ENCODE measurements at places on chromosomes 12 and 14.

DNA sequence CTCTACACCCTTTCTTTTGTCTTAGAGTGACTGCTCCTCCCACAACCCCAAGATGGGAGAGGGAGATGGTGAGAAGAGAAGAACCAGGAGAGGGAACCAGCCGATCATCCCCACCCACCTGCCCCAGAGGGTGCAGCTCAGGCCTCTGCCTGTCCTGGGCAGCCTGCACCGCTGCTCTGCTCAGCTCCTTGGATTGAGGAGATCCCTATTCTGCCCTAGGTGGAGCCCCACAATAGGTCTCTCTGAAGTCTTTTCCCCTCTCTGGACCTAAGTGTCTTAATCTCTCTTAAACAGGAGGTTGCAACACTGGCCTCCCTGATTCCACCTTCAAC, 2.2 kb downstream of the ANKRD33 start:
- DNase-seq, result no peak

DNA sequence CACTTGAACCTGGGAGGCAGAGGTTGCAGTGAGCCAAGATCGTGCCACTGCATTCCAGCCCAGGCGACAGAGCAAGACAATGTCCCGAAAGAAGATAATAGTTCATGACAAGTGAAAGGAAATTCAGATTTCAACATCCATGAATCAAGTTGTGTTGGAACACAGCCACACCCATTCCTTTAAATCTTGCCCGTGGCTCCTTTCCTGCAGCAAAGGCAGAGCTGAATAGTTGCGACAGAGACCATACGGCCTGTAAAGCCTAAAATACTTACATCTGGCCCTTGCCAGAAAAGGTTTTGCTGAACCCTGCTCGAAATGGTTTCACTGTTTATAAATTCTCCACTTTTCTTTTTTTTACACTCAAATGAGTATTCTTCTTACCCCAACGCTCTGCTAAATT, 17.7 kb upstream of the ITPK1 start:
- no peak for DNase-seq

DNA sequence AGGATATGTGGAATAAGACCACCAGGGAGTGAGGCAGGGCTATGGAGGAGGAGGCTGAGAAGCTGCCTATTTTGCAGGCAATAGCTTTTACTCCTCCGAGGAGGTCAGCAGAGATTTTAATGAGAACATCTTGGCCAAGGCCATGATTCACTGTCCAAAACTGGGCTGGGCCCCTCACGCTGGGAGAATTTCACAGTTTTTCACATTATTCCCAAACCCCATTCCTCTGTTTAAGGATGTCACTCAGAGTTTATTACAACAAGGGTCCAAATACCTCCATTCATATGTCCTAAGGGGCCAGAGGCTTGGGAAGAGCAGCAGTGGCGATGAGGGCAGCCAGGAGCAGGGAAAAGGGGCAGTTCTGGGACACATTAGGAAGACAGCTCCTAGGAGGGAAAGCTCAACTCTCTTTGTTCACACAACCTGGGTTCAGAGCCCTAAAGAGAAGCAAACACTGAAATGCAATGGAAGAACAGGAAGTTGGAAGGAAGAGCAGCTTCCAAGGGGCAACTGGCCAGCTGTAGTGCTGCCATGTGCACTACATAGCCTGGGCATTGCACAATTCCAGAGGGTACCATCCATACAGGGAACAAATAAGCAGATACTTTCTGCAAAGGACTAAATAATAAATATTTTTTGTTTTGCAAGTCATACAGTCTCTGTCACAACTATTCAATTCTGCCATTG, 283.2 kb downstream of the NUAK1 start:
- DNase-seq, result no peak

- peak; percentile 69 for DNase-seq
Measured at GRCh38 chr14:61511558-61511948, 183.8 kb upstream of the HIF1A start.

DNA sequence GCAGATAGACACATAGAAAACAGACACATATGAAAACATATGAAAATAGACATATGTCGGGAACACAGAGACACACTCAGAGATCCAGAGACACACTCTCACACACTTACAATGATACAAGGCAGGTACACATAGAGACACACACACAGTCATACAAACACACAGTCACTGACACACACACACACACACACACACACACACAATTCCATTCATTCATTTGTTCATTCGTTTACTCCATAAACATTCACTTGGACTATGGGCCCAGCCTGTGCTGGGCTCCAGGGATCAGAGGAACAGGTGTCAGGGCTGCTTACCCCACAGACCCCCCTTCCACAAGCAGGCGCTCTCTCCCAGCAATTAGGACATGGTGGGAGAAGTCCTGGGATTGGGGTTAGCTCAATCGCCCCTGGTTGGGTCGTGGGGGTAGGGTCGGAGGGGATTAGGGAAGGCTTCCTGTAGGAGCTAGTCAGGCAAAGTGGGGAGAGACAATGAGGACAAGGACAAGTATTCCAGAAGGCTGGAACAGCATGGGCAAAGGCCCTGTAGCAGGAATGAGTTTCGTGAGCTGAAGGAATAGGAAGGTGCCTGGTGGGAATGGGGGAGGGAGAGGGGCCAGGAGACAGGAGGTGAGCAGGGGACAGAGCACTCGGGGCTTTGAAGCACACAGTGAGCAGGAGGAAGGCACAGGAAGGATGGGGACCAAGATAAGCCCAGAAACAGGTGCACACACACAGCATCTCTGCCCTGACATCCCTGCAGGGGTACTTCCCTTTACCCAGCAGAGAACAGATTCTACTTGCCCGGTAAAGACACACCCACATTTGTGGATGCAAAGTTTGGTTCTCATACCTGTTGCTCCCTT, 6.5 kb downstream of the RASAL1 start:
- no peak for DNase-seq

DNA sequence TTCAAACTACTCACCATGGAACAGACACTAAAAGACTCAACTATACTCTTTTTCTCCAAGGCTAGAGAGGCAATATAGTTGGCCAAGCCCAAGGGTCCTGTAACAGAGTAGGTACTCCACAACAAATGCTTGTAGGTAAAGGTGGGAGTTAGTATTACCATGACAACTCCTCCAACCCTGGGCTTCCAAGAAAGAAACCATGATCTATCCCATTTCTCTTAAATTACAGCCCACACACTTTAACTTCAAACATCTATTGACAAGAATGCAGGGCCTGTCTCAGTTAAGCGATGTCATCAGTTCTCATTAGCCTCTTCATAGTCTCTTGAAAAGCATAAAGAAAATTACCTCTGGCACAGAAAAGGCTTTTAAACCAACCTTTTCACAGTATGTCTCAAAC, 25.0 kb downstream of the ERH start:
- no peak for DNase-seq

GRCh38 chr14:106778986-106779385, 1252.6 kb downstream of the TMEM121 start:
- no peak for DNase-seq

GRCh38 chr12:107539196-107539939, 146.2 kb upstream of the PWP1 start:
- DNase-seq, result no peak

DNA sequence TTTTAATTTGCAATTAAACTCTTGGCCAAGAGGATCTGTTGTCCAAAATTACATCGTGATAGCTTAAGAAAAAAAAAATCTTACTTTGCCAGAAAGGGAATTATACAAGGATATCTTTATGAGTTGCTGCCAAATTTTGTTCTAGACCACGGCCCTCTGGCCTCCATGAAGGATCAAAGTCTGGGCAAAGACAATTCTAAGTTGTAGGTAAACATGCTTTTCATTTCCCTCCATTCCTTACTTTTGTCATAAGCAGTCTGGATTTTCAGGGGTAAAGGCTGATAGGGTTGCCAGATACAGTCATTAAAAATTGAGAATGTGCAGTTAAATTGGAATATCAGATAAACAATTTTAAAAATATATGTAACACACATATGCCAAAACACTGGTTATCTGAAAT, 135.1 kb downstream of the MON2 start:
- no peak for DNase-seq

GRCh38 chr12:84290168-84290567, 622.4 kb downstream of the SLC6A15 start:
- DNase-seq, result no peak

DNA sequence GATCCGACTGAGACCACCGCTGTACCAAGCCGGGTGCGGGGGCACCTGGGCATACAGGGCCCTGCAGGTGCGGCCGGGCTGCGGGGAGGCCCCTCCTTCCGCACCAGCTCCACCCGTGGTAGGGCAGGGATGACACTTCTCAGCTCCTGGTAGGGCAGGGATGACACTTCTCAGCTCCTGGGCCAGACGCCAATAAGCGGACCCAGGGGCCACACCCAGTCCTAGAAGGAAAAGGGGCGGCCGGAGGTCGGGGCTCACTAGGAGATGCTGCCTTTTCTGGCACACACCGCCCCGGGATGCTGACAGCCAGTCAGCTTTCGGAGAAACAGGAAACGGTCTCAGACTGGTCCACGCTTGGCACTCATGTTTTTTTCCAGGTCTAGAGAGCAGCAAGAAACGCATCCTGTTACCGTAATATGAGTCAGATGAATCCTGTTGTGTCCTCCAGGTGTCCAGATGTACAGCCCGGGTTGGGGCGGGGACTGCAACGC, 34.8 kb downstream of the NFKBIA start:
- DNase-seq, result no peak

DNA sequence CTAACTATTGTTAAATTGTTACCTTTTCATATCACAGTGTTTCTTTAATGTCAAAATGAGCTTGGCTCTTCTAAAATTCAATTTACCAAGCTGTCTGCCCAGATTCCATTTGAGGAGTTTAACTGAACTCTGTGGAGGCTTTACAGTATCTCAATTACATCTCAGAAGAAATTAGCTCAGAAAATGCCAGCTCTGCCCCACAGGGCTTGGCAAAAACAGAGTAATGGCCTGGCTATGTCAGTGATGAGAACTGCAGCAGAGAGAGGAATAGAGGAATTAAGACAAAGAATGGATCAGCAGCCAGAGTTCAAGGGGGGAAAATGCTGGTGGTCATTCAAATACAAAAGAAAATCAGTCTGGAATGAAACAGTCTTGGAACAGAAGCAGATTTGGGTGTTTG, 15.8 kb upstream of the TMTC1 start:
- no peak for DNase-seq

DNA sequence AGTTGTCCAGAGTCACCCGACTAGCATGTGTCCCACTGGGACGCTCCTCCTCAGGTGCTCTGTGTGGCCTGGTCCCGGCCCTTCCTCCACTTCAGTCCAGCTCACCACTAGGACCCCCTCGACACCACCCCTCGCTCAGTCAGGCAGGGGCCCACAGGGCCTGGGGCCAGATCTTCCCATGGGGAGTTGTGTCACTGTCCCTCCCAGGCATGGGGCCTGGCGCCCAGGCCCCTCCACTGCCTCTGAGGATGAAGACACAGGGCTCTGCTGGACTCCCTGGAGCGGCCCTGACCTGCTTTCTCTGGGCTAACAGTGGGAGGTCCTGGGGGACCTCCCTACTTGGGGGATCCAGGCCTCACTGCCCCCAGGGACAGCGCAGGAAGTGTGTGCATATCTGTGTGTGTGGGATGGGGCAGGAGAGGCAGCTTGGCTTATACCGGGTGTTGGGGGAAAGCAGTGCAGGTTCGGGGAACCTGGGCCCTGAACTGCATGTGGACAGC, 43.8 kb downstream of the KRT80 start:
- DNase-seq, result no peak

- DNase-seq, result no peak
Measured at GRCh38 chr12:89932954-89933353, 224.3 kb upstream of the ATP2B1 start.

GRCh38 chr14:62674563-62675237, 370.6 kb downstream of the KCNH5 start:
- DNase-seq, result no peak

GRCh38 chr14:99675382-99675835, 8.7 kb upstream of the CYP46A1 start:
- DNase-seq, result no peak

DNA sequence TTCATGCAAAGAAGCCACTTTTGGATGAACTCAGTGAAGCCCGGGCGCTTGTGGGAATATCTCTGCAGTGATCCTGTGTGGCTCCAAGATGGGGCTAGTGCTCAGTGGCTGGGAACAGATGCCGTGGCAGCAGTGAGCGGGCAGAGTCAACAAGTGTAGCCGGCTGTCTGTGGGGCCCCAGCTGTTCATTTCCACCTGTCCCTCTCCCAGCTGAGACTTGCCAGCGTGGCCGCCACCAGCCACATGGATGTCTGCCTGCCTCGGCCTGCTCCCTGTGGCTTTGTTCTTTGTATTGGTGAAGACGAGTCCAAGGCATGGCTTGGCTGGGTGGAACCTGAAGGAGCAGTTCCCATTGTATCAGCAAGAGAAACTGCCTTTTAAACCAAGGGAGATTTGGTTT, 77.3 kb downstream of the NOS1 start:
- DNase-seq, result no peak

- no peak for DNase-seq
Measured at GRCh38 chr12:52924764-52925716, 20.2 kb upstream of the KRT8 start.

GRCh38 chr14:55191203-55192053, at the start of gene DLGAP5:
Gene DLGAP5, minus strand, starts transcription at chr14:55191585. Its CDS starts 2,406 bp downstream, at chr14:55189179.
- DNase-seq, result peak; percentile 90

GRCh38 chr12:27506645-27507189, 17.3 kb upstream of the PPFIBP1 start:
- DNase-seq, result no peak

DNA sequence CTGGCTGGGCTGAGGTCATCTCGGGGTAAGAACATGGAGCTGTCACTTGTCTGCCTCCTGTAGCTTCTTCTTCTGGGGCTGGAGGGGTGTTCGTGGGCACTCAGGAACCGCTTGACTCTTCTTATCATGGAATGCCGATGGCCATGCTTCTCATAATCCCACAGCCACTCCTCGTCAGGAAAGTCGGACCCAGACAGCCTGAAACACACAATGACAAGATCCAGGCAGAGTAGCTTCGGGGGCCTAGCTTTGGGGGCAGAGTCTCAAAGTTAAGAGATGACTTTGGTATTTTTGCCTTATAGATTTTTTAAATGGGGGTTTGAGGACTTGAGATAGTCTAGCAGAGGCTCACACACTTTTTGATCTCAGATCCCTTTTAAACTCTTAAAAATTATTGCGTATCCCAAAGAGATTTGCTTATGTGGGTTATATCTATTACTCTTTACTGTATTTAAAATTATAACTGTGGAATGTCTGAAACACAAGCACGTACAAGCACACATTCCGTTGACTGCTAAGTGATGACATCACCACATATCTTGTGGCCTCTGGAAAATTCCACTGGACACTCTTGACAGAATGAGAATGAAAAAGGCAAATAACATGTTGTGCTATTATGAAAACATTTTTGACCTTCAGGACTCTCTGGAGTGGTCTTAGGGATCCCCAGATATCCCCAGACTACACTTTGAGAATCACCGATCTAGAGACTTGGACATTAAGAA, 43.3 kb downstream of the BEST3 start:
- DNase-seq, result no peak

DNA sequence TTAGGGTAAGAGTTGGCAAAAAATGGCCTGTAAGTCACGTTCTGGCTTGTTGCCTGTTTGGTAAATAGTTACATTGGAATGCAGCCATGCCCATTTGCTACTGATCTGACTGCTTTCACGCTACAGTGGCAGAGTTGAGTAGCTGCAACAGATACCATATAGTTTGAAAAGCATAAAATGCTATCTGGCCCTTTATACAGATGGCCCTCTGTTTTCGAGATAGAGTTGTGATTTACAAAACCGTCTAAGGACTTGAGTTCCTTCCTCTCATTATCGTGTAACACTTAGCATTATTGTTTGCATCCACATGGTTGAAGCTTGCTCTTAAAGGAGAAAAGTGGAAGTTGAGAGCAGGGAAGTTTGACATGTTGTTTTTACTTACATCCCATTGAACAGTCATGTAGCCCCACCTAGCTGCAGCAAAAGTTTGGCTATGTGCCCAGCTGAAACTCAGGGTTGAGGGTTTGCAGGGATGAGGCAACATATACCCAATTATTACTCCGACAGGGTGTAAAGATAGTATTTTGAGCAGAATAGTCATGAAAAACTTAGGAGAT, 11.3 kb upstream of the SCFD1 start:
- no peak for DNase-seq

All from activated naive CD4-positive, alpha-beta T cell treated with Interleukin-2 at 50 U/mL for 16 hours (primary cell).